ENCODE measurements at places on chromosomes 13 and 19. TPM values are rescaled to one million over a fixed set of nuclear protein-coding genes. Genes with fewer than 3 reads are reported as not detected.
A peak's percentile ranks its signal among the peaks of the same experiment; 100 is the strongest.

GRCh38 chr13:98839856-98840769 is 87.6 kb upstream of the SLC15A1 start:
- DNase-seq, result peak; percentile 10

URAD gene
- polyA plus RNA-seq, result not detected

- no peak for DNase-seq
Measured at GRCh38 chr13:111304603-111305289, 15.7 kb upstream of the TEX29 start.

LYPD5 gene
- 0.50 TPM for polyA plus RNA-seq

- DNase-seq, result no peak
Measured at GRCh38 chr13:95411428-95412040, 110.3 kb upstream of the ABCC4 start.

DNA sequence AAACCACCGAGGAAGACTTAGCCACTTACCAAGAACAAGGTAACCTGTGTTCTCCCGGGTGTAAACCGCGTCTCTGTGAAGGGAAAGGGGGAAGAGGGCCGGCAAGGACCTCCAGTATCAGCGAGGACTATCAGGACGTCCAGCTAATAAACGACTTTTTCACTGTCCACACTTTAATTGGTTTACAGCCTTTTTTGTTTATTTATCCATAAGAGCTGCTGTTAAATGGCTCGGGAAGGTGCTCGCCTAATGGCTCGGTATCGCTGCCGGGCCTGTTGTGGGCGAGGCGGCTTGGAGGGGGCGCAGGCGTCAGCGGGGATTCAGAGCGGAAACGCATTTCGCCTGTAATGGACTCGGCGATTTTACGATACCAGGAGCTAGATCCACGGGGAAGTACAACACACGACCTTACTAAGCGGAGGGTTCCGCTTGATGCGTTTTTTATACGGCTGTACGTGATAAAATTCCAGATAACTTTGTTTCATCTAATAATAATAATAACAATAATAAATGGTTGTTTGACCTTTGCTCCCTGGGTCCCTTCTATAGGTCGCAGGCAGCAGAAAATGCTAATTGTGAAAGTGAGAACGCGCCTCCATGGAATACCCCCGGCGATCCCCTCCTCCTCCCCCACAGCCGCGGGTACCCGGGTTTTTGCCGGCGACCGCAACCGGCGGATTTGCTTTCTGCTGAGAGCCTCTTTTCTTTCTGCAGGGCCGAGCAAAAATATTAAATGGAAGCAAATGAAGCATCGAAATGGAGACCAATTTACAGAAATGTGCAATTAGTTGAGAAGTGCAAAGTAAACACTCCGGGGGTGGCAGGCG is 2.5 kb upstream of the PDX1 start:
- no peak for DNase-seq

SIAH3 gene
- not detected for polyA plus RNA-seq

DNA sequence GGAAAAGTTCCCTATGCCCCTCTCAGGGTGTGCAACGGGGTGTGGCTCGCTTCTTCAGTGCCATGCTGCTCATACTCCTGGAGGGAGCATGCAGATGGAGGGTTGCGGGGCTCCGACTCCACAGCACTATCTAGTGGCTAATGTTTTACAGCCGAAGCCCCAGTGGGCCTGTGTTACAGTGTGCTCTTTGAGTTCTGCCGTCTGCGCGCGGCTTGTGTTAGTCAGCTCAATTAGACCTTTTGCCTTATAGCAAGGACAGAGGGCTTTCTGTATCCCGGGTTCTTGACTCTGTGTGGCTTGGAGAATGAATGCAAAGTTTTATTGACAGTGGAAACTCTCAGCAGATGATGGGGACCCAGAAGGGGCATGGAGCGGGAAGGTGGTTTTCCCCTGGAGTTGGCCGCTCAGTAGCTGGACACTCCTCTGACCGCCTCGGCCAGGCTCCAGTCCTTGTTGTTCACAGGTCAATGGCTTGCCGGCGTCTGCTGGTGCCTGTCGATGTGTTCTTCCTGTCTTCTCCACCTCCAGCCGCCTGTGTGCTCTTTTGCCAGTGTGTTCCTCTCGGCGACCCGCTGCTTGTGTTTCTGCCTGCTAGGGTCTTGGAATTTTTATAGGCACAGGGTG is 383.4 kb downstream of the LMO7 start:
- no peak for DNase-seq

DMRTC2 gene
- polyA plus RNA-seq, result not detected

ZNF625 gene
- polyA plus RNA-seq, result 0.52 TPM

GET3 gene
- 60.6 TPM for polyA plus RNA-seq

DNA sequence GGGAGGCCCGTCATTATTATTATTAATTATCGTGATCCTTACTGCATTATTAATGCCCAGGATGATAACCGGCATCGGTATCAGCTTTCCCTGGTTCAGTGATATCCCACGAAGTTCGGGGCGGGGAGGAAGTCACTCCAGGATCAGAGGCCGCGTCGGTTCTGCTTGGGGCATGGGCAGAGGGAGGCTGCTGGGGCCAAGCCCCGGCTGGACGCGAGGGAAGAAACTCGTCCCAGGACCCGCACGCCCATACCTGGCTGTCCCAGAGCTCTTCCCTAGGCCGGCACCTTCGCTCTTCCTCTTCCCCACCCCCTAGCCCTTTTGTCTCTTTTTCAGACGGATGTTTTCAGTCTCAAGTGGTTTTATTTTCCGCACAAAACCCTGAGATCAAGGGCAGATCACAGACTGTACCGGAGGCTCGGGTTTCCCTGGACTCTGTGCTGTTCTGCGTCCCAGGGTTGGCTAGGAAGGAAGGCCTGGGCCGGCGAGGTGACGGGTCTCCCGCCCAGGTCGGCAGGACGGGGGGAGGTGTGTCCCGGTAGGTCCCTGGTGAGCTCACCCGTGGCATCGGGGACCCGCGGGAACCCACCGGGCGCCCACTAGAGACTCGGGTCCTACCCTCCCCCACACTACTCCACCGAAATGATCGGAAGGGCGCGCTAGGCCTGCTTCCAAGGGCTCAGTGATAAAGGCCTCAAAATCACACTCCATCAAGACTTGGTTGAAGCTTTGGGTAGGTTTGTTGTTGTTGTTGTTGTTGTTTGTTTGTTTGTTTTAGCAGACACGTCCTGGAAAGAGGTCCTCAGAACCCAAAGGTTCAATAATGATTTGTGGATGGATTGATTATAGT is 7.9 kb downstream of the ZIC2 start:
- no peak for DNase-seq

SBSN gene
- not detected for polyA plus RNA-seq

DNA sequence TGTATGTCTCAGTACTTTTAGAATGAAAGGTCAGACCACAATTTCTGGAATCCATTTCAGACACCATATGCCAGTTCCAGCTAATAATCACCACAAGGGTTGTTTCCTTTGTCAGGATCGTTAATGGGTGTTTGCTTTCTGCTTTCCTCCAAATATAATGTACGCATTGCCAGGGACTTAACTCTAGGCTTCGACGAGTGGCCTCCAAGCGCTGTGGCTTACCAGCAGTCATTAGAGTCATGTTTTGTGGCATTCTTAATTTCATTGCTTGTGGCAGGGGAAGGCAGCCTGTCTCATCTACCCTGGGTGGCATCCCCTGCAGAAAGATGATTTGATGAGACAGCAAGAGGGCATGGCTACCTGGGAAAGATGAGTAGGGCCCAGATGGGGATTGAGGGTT is 22.5 kb downstream of the SAFB start:
- no peak for DNase-seq

DNA sequence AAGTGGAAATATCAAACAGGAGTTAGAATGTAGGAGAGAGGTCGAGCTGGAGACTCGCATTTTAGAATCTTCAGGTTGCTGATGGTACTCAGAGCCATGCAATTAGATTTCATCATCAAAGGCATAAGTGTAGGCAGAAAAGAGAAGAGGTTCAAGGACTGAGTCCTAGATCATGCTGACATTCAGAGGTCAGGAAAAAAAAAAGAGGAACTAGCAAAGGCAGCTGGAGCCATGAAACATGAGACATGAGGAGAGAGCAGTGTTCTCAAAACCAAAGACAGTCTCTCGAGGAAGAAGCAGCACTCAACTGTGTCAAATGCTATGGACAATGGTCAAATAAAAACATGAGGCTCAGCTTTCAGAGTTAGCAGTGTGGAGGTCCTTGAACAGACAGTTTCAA is 12.4 kb upstream of the TPP2 start:
- DNase-seq, result no peak

GRCh38 chr13:50275392-50276063 is 260.3 kb downstream of the KCNRG start:
- DNase-seq, result no peak

DNA sequence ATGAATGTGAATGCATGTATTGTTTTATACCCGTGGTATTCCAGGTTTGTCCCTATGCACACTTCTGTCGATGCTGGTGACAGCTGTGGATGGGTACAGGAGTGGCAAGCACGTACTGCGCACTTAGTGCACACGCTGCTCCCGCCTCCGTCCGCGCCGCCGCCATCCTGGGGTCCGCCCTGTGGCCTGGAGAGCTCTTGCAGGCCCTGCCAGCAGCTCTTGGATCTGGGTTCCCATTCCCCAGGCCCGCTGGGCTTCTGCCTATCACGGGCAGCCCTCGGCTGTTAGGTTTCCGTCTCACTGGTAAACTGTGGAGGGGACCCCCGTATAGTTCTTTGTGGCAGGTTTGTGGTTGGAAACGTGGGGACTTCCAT is 4.0 kb downstream of the GNA11 start:
- DNase-seq, result no peak

- peak; percentile 31 for DNase-seq
Measured at GRCh38 chr19:43524922-43525835, 1.8 kb downstream of the ETHE1 start.

DNA sequence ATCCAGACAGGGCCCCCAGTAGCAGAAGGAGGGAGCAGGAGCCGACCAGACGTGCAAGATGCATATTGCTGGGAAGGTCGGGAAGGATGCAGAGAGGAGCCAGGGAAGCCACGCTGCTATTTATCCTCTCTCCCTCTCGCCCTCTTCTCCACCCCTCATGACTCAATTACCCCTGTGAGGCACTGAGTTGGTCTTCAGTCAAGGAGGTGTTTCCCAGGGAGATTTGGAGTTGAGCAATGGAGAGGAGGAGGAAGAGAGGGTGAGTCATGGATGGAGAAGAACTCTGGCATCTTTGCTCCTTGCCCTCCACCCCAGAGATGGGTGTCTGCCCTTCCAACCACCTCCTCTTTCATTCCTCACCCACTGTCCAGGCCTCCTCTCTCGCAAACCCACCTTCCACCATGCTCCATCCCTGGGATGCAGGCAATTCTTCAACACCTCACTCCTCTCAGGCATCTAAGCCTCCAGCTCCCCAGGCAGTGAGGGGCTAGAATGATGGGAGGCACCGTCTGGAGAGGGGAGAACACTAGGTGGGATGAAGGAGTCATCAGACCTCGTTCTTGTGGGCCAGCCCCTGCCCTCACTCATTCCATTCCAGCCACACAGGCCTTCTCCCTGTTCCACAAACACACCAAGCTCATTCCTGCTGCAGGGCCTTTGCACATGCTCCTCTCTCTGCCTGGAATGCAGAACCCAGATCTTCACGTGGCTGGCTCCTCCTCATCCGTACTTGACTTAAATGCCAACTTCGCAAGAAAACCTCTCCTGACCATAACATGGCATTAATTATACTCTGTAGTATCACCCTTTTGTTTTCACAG is at the start of gene SBSN:
Gene SBSN (minus strand): TSS at position 94 of the 821 bp plus-strand sequence. CDS start 30 bp downstream, at position 64.
- DNase-seq, result no peak

FGF21 gene
- polyA plus RNA-seq, result not detected

GRCh38 chr19:39833160-39833463 is 850 bp downstream of the DYRK1B start:
- no peak for DNase-seq

POU2F2 gene
- polyA plus RNA-seq, result 3.1 TPM

GRCh38 chr19:18789883-18790565 is 1.1 kb downstream of the COMP start:
- no peak for DNase-seq

GRCh38 chr19:18696023-18696422 is 12.5 kb downstream of the CRTC1 start:
- DNase-seq, result no peak

GRCh38 chr13:40074338-40074737 is 418.9 kb downstream of the COG6 start:
- DNase-seq, result no peak
